Retina (tissue), 1 donor: ENCODE measurements at places on chromosomes 6 and 20.

DNA sequence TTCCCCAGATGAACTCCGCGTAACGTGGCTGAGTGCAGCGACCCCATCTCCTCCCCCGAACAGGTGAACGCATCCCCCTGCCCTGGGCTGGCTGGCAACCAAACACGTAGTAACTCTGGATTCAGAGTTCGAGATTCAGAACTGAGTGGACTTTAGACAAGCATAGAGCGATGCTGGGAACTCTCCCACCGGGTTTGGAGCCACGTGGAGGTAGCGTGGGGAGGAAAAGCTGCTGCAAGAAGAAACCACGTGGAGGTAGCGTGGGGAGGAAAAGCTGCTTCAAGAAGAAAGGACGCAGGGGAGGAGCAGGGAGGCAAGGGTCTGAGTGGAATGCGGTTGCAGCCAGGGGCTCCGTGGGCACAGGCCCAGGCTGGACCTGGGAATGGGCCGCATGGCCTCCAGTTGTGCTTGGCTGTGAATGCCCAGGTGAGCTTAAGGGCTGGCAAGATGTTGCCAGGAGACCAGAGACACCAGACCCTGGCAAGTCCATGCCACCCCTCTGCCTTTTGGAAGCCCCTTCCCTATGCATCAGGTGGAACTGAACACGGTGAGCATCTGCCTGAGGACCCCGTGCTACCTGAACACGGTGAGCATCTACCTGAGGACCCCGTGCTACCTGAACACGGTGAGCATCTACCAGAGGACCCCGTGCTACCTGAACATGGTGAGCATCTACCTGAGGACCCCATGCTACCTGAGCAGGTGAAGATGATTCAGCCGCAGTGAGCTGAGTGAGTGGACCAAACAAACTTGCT lies 118.0 kb upstream of the FRMD1 start:
- no peak for DNase-seq

GRCh38 chr20:33475381-33476152 lies 14.3 kb upstream of the CBFA2T2 start:
- peak; percentile 43 for DNase-seq

GRCh38 chr20:3996399-3996798 lies 19.0 kb downstream of the RNF24 start:
- DNase-seq = no peak

GRCh38 chr6:140957386-140957785 lies 1175.3 kb upstream of the GJE1 start:
- peak; percentile 71 for DNase-seq

DNA sequence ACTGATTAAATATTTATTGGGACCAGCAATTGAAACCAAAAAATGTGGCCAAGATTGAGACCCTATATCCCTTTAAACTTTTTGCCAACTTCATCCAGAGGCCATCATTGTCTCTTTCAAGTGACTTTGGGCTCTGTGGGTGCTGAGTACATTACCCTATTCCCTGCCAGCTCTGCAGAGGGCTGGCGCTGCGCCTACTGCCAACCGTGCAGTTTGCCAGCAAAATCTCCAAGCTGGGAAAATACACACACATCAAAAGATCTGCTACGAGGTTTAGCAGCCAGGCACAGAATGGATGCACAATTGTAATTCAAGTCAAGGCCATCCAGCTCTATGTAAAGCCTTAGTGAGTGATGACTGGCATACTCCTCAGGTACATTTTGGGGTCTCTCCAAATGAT lies 125.0 kb downstream of the CBLN4 start:
- no peak for DNase-seq

GRCh38 chr6:139518556-139519091 lies 144.2 kb upstream of the CITED2 start:
- DNase-seq = no peak

DNA sequence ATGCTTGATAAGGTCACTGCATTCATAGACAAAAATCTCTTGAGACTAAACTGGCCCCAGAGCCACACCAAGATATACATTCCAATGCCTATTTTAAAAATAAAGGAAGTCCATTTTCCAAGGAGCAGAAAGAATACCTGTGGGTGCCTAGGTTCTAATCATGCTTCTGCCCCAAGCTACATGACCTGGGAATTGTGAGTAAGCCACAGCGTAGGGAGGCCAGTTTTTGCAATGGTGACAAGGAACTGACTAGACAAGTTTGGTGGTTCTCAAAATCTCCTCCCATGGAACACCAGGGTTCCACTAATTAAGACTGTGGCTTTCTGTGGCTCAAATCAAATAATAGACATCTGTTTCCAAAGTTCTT lies 83.3 kb downstream of the GMDS start:
- no peak for DNase-seq

DNA sequence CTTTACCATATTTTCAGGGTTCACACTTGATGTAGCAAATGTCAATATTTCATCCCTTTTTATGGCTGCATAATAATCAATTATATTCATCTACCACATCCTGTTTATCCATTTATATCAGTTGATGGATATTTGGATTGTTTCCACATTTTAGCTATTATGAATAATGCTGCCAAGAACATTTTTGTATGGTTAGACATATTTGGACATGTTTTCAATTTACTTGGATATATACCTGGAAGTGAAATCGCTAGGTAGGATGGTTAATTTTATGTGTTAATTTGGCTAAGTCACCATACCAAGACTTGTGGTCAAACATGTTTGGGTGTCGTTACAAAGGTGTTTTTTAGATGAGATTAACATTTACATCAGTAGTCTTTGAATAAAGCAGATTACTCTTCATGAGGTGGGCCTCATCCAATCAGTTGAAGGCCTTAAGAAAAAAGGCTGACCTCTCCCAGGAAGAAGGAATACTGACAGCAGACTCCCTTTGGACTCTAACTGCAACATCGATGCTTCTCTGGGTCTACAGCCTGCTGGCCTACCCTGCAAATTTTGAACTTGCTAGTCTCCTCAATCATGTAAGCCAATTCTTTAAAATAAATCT lies 196.5 kb downstream of the BACH2 start:
- no peak for DNase-seq

GRCh38 chr6:166636934-166637333 lies 9.9 kb upstream of the RPS6KA2 start:
- DNase-seq = no peak

DNA sequence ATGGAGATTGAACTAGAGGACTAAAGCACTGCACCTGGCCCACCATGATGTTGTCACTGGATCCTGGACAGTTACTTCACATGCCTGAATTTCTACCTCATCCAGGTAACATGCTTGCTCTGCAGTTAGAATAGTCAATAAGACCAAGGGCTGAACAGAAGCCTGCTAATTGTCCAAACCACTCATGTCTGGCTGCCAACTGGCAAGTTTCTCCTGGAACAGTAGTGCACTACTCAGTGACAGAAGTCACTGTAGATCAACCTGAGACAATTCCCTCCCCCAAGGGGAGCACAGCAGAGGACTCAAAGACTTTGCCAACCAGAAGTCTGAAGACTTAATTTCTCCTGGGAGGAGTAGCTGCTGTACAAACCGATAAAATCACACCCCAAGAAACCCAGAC lies 454.6 kb upstream of the MARCKS start:
- no peak for DNase-seq

GRCh38 chr6:90893400-90893799 lies 306.5 kb upstream of the MAP3K7 start:
- no peak for DNase-seq

GRCh38 chr20:62370115-62370806 lies 3.1 kb upstream of the LAMA5 start:
- DNase-seq = peak; percentile 19

DNA sequence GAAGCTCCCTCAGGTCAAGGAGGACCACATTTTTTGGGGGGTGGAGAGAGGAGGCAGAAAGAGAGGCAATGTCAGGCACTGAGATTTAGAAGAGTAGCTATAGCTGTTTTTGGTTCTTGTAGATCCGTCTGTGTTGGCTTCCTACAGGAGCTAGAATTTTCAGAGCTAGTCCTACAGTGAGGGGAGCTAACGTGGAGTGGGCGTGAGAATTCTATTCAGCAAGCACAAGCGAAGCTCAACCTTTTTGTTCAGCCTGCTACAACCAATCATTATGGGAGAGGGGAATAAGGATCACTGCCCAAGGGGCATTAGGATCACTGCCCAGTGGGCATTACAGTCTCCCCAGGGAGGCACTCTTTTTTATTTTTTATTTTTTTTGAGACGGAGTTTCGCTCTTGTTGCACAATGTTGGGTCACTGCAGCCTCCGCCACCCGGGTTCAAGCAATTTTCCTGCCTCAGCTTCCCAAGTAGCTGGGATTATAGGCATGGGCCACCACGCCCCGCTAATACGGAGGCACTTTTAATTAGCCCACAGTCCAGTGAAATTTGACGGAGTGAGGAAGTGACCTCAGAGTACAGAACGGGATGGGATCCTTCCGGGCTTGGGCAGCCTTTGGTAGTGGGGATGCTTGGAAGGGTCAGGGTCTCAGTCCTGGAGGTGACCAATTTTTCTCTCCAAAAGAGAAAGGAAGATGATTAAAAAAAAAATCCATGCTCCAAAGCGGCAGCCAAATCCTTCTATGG lies 1.1 kb upstream of the PANK2 start:
- no peak for DNase-seq

DNA sequence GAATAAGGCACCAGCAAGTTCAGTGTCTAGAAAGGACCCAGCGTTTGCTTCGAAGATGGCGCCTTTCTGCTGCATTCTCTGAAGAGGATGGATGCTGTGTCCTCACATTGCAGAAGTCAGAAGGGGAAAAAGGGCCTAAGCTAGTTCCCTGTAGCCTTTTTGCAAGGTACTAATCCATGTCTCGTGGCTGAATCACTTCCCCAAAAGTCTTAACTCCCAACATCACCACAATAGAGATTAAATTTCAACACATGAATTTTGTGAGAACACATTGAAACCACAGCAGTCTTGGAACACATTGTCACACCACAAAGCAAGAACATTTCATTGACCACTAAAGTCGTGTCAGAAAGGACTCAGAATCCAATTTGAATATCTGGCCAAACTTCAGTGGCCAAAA lies 42.1 kb downstream of the KLHL31 start:
- DNase-seq = no peak

DNA sequence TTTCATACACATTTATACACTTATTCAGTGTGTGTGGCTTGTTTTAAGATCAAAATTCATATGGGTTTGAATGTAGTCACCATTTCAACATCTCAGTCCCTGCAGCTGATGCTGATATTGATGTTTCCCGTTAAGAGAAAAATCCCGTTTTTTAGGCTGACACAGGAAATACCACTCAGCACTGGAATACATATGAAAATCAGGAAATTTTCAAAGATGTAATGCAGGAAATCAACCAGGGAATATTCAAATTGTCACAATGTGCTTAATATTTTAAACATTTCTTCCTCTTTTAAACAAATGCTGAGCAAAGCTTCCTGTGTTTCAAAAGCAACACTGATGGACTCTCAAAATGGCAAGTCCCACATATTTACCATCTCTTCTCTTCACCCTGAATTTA lies 94.5 kb upstream of the MARCKS start:
- no peak for DNase-seq

GRCh38 chr6:6892744-6893583 lies 214.8 kb upstream of the RREB1 start:
- DNase-seq = no peak

DNA sequence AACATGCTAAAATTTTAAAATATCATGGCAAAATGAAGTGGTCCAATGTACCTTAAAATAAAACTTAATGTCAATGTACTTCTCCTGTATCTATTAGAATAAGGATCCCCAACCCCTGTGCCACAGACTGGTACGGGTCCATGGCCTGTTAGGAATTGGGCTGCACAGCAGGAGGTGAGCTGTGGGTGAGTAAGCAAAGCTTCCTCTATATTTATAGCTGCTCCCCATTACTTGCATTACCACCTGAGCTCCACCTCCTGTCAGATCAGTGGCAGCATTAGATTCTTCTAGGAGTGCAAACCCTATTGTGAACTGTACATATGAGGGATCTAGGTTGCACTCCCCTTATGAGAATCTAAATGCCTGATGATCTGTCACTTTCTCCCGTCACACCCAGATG lies 86.0 kb downstream of the SLC16A10 start:
- no peak for DNase-seq

DNA sequence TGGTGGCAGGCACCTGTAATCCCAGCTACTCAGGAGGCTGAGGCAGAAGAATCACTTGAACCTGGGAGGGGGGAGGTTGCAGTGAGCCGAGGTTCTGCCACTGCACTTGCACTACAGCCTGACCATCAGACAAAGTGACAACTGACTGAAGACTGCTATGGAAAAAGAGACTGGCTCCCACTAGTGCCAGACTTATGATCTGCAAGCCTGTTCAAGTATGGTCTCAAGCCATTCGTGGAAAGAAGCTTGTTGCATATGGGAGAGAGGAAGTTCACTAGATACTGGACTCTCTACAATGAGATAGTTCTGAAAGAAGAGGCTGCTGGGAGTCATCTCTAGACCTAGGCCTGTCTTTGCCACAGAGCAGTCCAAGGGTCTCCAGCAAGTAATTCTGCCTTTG lies 26.7 kb downstream of the MDN1 start:
- DNase-seq = peak; percentile 8

DNA sequence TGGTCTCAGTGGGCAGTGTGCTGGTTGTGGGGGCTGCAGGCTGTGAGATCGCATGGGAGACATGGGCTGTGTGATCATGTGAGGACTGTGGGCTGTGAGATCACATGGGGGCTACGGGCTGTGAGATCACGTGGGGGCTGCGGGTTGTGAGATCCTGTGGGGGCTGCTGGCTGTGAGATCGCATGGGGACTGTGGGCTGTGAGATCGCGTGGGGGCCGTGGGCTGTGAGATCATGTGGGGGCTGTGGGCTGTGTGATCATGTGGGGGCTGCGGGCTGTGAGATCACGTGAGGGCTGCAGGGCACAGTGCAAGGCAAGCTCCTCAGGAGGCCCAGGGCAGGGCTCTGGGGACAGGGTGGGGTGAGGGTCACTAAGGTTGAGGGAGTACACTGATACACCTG lies 140.5 kb upstream of the CST7 start:
- no peak for DNase-seq

- no peak for DNase-seq
Observed at GRCh38 chr20:7137395-7138151, 370.1 kb downstream of the BMP2 start.

DNA sequence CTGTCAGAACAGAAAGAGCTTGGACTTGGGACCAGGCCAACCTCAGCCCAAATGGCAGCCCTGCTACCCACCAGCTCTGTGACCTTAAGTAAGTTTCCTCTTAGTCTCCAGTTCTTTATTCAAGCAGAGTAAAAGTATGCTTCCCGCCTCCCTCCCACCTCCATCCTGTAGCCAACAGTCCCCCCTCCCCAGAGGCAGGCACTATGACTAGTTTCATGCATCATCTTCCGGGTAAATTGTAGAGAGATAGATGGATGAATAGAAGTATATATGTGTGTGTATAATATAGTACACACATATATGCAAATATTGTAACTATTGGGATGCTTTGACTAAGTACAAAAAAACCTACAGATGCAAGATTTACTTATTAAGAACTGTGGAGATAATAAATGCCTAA lies 39.5 kb upstream of the B4GALT5 start:
- no peak for DNase-seq
